ENCODE measurements at places on chromosomes 5 and 9.

GRCh38 chr9:104319198-104319597, 184.9 kb upstream of the OR13F1 start:
- DNase-seq: no peak

DNA sequence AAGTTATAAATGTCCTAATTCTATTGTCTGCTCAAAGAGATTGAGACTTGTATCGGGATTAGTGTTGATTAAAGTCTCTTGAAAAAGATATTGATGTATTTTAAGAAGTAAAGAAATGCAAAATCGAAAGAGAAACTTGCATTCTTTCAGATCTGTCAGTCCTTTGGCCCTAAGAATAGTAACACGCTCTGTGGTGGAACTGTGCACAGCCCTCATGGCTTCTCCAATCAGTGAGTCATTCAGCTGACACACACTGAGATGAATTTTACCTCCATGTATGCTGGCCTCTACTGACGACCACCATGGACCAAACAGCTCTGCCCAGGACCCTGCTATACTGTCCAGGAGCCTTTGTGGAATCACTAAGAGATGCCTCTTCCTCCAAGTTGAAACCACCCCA, 232.4 kb downstream of the ESM1 start:
- DNase-seq: no peak

GRCh38 chr9:113454914-113455761, 8.4 kb upstream of the RGS3 start:
- no peak for DNase-seq

DNA sequence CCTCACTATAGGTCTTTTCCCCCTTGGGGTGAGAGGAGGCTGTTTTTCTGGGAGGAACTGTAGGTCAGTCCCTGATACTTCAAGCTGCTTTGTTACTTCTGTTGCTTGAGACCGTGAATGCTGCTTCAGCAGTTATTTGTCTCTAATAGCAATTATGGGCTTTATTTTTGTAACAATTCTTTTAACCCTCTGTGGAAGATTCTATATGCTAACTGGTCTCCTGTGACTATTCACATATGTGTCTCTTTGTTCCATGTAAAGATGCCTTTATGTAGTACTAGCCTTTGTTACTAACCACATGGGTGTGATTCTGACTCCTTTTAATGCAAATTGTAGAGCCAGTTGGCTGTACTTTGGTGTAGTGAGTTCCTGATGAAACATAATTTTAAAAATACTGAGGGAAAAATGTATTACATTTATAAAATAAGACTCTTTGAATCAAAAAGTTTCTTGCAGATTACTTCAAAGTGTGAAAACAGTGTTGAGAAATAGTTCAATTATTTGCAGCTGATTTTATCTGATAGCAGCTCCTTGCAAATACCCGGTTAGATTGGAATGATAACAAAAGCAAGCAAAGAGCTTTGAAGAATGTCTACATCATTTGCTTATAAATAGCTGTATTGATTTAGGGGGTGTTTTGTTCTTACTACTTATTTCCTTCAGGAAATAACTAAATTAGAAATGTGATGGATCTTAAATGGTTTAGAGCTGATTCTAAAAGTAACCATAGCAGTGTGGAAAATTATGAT, 46.6 kb downstream of the ANGPTL2 start:
- DNase-seq: no peak

DNA sequence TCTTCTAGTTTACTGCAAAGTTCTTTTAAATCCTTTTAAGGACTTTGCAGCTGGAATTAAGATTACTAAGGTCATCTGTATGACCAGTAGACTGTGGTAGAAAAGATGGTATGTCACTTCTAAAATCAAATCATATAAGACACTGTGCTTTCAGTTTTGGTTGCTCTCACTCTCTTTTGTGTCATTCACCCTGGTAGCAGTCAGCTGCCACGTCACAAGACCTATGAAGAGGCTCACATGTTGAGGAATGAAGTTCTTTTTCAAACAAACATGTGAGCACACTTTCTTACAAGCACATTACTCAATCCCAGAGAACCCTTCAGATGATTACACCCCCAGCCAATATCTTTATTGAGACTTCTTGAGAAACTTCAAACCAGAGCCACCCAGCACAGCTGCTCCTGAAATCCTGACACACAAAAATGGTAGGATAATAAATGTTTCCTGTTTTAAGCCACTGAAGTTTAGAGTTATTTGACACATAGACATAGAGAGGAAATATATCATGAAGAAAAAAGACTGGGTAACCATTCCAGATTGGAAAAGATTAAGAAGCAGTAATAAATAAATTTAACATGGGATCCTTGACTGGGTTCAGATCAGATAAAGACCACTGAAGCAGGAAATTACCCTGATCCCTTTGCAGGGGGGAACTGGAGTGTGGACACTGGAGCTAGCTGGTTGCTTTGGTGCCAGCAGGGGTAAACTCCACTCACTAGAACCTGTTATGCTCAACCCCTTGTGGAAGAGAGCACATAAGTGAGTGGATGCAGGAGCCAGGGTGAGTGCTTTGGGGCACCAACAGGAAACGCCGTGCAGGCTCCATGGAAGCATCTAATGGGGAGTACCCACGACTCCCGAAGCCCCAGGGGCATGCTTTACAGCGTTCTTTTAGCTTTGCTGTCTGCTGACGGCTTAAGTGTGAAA, 64.1 kb downstream of the SLCO4C1 start:
- DNase-seq: no peak

DNA sequence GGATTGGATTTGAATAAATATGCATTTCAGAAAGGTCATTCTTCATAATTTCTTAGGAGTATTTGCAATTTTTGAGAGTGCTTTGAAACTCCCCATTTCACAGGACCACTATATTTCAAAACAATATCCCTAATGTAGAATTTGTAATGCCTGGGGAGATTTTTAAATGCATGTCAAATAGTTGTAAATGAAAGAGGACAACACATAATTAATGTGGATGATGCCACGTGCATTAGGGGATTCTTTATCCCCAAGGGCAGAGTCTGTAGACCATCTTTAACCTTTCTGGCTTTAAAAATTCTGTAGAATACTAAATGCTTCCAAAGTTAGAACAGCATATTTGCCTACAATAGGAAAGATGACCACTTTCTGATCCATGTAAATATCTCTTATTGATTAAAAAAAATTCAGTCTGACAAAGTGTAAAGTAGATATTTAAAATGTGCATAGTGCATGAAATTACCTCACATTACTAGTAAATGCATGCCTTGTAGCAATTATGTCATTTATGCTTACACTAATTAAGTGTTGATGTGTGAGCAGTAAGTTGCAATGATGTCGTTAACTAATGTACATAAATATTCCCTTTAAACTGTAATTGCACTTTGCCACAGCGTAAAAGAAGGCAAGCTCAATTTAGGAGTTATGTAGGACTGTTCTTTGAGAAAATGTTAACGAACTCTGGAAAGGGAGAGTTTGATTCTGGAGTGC, 416.1 kb downstream of the PSAT1 start:
- DNase-seq: no peak

DNA sequence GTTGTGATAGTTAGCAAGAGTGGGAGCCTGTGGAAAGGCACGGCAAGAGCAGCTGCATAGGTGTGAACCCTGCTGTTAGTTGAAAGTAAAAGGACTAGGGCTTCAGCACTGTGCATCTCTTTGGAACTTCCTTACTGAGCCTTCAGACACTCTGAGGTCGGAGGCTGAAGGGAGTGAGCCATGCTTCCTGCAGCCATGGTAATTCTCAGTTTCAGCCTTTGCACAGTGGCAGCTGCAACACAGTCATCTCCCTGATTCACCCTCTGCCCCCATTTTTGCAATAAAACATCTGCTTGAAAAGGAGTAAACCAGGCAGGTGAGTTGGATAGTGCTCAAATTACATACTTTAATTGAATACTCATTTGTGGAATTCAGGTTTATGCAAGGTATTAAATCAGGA, 6.5 kb upstream of the TLE4 start:
- no peak for DNase-seq

GRCh38 chr5:111502956-111503355, 9.4 kb downstream of the STARD4 start:
- no peak for DNase-seq

DNA sequence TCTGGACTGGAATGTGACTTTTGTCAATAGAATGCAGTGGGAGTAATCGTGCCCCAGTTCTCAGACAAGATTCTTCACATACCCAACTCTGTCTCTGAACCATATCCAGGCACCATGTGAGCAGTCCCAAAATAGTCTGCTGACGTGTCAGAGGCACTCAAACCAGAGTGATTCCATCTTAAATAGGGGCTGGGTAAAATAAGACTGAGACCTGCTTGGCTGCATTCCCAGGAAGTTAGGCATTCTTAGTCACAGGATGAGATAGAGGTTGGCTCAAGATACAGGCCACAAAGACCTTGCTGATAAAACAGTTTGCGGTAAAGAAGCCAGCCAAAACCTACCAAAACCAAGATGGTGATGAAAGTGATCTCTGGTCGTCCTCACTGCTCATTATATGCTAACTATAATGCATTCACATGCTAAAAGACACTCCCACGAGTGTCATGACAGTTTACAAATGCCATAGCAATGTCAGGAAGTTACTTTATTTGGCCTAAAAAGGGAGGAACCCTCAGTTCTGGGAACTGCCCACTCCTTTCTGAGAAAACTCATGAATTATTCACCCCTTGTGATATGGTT, 16.9 kb upstream of the PLCXD3 start:
- DNase-seq: no peak

All from activated CD4-positive, CD25-positive, alpha-beta regulatory T cell treated with anti-CD3 and anti-CD28 coated beads, Interleukin-2, amount 50 U/mL, for 16 hours (primary cell).